ENCODE measurements at places on chromosomes 3 and 15. TPM values are rescaled to one million over a fixed set of nuclear protein-coding genes. Genes with fewer than 3 reads are reported as not detected.

DNA sequence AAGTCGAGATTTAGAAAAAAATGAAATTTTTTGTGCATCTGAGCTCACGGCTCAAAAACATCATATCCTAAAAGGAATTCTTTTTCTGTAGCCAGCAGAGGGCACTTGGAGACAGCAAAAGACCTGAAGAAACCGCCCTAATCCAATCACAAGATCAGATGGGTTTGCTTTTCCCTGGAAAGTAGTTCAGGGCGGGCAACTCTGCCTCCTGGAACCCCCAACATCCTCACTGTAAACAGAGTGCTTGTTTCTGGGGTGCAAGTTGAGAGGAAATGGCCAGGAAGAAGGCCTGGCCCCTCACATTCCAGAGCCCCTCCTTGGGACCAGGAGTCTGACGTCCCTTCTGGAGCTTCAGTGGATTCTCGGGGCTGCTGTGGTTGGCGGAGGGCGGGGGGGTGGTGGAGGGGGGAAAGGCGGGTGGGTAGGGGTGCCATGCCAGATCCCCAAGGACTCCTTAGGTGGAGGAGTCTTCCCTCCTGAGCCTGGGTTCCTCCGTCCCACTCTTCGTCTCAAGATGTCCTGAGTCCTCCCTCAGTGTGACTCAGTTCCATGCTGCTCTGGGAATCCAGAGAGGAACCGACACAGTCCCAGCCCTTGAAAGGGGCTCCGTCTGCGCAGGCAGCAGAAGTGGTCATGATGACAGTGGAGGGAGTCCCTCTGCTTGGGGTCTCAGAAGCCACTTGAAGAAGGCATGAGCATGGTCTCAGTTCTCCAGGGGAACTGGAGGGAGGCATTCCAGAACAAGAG, 35.9 kb downstream of the CCK start:
- no peak for DNase-seq

GRCh38 chr3:115052906-115053305, 94.2 kb downstream of the ZBTB20 start:
- DNase-seq, result no peak

DNA sequence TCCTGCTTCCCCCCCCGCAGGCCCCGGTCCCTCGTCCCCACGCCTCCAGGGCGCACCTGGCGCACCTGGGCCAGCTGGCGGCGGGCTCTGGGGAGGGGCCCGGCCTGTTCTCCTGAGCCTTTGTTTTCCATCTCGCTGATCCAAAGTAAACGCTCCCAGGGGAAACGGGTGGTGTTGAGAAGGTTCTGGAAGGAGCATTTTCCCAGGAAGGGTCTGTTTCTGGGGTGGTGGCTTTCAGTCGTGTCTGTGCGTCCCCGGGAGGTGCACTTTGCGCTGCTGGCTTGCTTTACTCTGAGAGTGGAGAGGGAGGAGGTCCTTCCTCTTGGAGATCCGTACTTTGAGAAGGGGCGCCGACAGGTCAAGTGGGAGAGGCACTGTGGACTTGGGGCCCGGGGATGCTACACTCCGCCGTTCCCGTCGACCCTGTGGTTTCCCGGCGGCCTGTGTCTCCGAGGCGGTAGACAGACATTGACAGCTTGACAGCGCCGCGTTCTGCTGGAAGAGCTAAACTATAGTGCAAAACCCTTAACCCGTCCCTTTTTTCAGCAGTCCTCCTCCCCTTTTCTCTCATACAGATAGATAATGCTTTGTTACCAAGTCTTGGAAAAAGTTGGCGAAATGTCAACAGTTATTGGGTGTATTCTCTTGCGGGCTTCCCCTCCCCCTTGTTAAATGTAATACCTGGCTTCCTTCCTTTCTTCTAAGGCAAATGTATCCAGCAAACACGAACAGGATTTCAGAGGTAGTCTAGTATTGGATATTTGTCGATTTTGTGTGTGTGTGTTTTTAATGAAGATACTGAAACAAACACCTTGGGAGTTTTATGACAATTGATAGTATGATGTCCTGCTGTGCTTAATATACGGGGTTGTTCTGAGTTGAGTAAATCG, 6.5 kb downstream of the TPM1 start:
- DNase-seq, result no peak

Gene FBXL2
- total RNA-seq, result 7.6 TPM

Gene ATP10A
- 8.4 TPM for total RNA-seq

Gene C3orf70
- 2.8 TPM for total RNA-seq

Measured in omental fat pad (tissue), 4 donors.